ENCODE measurements at places on chromosomes 16 and 17.

DNA sequence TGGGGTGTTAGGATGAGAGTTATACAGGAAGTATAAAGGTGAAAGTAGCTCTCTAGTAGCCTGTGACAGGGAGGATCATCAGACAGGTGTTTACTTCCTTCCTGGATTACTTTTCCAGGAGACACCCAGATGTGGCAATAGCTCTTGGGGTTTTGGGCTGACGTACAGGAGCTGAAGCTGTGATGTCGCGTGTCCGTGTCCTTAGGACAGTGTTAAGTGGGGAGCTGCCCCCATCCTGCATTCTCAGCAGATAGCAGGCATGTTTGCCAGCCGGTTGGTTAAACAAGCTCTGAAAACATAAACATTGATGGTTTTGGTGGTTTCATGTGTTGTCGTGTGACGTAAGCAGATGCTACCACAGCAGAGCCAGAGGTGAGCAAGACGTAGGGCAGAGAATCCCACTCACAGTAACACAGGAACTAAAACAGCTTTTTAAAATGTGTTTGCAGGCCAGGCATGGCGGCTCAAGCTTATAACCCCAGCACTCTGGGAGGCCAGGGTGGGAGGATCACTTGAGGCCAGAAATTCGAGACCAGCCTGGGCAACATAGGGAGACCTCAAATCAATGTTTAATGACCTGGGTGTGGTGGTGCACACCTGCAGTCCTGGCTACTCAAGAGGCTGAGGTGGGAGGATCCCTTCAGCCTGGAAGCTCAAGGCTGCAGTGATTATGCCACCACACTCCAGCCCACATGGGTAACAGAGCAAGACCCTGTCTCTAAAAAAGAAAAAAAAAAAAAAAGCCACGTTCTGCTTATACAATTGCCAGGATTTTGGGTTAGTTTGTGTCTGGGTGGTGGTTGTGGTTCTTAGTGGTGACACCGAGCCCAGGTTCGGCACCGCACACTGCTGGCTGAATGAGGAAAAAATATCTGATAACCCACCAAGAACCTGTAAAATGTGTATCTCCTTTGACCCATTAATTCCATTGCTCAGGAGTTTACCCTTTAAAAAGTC is 18.2 kb upstream of the IL17C start:
- DNase-seq = peak; percentile 49

DNA sequence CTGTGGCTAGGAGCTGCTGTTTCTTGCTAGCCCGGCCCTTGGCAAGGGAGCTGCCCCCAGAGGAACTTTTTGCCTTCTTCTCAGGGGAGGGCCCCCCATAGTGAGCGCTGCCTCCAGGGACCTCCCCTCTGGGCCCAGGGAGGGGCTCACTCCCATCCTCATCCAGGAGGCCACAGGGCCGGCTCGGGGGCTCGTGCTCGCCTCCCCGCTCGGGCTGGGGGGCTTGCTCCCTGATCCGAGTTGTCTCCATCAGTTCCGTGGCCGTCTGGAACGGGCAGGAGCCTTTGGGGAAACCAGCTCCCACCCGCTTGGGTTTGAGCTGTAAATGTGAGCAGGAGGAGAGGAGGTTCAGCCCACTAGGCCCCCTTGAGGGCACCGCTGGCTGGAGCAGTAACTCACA is 4.1 kb upstream of the SMIM5 start:
- no peak for DNase-seq

DNA sequence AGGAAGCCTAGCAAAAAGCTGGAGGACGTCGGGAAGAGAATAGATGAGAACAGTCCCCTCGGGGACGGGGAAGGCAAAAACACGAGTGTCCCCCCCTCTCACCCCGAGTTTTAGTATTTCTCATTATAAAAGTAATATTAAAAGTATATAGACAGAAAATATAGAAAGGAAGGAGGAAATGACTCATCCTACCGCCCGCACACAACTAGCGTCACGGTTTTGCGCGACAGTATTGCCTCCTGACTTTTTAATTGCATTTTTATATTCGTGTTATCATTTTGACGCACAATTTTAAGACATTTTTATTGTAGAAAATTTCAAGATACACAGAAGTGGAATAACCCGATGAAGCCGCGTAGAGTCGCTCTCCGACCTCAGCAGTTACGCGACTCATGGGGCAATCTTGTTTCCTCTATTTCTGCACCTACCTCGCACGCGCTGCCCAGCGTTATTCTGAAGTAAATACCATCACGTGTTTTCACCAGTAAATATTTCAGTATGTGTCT is 652 bp upstream of the SLC25A19 start:
- DNase-seq = peak; percentile 43

DNA sequence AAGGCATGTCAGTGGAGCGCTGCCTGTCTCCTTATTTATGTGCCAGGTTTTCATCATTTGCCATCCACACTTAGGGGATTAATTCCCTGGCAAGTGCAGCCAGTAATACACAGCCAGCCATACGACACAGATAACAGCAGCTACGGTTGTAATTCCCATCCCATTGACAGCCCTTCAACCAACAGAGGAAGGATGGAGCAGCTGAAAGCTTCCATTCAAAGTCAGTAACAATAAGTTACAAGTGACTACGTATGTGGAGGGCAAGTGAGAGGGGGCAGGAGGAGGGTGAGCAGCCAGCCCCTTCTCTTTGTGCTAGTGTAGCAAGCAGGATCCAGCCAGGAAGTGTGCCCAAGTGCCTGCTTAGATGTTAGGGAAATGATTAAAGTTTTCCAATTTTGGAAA is 53.8 kb upstream of the LYRM9 start:
- DNase-seq = no peak

DNA sequence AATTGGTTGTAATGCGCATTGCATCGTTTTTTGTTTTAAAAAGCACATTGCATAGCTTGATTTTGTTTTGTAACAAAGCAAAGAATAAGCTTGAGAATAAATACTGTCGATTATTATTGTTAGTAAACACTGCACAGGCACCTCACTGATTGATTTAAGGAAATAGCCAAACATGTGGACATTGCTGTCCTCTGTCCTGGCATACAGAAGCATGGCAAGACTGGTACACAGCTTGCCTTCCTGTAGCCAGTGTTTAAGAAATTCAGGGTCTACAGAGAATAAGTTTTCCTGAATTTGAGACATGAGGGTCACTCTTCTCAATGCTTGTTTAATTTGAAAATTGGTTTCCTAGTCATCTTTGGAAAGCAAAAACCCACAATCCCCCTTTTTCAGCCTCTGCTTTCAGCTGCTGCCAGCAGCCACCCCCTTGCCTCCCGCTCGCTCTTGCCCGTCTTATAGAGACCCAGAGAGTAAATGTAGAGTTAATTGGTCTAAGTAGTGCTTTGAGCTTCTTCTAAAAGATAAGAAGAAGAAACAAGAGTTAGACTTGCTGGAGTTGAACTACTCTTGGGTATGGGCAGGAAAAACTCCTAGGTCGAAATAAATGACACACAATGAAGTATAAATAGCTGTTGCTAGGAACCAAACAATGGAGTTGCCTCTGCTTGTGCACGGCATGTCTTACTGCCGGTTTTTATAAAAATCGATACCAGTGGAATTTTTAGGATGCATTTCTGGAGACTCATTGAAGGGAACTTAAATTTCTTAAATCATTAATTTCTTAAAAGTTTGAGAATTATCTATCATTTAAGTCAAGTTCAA is 116.6 kb downstream of the MRTFB start:
- no peak for DNase-seq

- DNase-seq = no peak
Observed at GRCh38 chr17:49570540-49571242, 5.0 kb upstream of the NXPH3 start.

- DNase-seq = no peak
Observed at GRCh38 chr17:77890771-77891170, 67.7 kb upstream of the TNRC6C start.

GRCh38 chr17:80829166-80829813 is 162.4 kb upstream of the CHMP6 start:
- no peak for DNase-seq

DNA sequence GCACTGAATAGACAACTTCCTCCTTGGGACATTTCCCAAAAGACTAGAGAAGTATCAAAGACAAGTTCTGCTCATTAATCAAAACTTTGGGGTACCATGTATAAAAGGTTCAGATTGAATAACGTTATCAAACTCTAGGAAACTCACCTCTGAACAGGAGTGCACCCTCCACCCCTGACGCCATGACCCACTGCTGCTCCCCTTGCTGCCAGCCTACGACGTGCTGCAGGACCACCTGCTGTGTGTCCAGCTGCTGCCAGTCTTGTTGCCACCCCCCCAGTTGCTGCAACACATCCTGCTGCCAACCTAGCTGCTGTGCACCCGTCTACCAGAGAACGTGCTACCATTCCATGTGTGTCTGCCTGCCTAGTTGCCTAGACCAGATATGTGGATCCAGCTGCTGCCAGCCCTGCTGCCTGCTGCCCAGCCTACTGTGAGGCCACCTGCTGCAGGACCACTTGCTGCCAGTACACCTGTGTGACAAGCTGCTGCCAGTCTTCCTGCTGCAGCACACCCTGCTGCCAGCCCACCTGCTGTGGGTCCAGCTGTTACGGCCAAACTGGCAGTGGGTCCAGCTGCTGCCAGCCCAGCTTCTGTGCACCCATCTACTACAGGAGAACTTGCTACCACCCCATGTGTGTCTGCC is 13.8 kb upstream of the KRTAP9-2 start:
- no peak for DNase-seq

GRCh38 chr17:18008496-18009268 is 30.3 kb downstream of the ATPAF2 start:
- DNase-seq = no peak

- no peak for DNase-seq
Observed at GRCh38 chr17:18772471-18772870, 8.5 kb upstream of the TVP23B start.

- DNase-seq = no peak
Observed at GRCh38 chr16:80158766-80159165, 382.0 kb upstream of the DYNLRB2 start.

GRCh38 chr16:73615071-73615940 is 567.4 kb upstream of the ZFHX3 start:
- no peak for DNase-seq

- no peak for DNase-seq
Observed at GRCh38 chr17:34319039-34319483, at the start of gene CCL8. CCL8 (plus strand) TSS chr17:34319435; CDS start chr17:34319502, 67 bp downstream.

DNA sequence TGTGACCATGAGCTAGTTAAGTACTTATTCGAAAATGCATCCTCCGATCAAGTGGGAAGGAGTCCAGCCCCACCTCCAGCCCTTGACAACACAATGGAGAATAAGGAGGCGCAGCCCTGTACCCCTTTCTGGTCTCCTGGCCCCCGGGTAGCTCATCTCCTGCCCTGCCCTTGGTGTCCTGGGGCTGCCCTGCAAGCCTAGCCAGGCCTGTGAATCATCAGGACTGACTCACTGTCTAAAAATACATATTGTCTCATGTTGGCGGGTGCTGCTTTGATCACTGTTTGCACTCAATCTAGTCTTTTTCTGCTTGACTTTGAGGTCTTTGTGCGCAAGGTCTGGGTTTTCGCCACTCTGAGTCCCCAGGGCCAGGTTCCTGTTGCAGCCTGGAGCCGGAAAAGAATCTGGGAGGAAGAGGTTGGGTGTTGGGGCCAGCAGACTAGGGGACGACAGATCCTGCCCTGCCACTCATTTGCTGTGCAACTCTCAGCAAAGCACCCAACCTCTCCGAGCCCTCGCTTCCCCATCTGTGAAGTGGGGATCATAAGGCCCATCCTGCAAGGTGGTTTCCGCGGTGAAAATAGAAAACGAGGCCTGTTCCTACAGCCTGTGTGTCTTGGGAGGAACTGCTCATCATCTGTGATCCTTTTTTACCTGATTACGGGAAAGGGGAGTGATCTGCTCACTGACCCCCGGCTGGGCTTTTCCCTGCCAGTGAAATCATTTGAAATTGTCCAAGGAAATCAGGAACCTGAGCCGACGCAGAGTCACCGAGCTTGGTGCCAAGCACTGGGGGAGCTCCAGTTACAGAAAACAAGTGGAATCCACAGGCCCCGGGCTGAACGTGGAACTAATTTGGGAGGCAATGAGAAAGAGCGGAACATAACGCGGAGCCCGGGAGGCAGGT is 230.4 kb downstream of the PARN start:
- DNase-seq = no peak

- no peak for DNase-seq
Observed at GRCh38 chr16:1743376-1744337, 27.7 kb downstream of the NME3 start.

DNA sequence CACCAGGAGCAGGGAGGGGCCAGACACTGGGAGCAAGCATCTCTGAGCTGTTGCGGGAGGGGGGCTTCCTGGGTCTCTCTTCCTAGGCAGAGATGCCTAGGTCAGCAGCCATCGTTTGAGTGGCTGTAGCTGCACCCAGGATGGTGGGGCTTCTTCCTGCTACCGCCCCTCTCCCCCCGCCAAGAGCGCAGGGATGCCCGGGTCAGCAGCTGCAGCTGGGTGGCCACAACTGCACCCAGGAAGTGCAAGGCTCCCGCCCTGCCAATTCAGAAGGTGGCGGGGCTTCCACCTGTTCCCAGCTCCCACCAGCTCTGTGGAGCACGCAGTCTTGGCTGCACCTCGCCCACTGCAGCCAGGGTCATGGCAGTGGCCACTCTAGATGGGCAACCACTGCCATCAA is 47.8 kb downstream of the ESRP2 start:
- no peak for DNase-seq

- no peak for DNase-seq
Observed at GRCh38 chr17:72456075-72456474, 335.3 kb downstream of the SOX9 start.

GRCh38 chr16:61182391-61182790 is 853.8 kb downstream of the CDH8 start:
- DNase-seq = no peak

DNA sequence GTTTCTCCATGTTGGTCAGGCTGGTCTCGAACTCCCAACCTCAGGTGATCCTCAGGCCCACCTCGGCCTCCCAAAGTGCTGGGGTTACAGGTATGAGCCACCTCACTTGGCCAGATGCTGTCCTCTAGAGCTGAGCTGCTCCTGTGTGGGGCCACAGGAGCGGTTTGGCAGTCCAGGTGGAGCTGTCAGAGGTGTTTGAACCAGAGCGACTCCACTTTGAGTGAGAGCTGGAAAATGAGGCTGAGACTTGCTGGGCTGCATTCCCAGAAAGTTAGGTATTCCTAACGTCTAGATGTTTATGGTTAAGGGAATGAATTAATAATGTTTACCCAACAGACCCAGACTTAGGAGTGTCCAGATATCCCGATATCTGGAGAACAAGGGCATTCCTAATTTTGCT is 16.8 kb upstream of the PSMD7 start:
- no peak for DNase-seq

GRCh38 chr17:48048384-48049126 is 396 bp downstream of the NFE2L1 start:
- no peak for DNase-seq

GRCh38 chr17:8125947-8126490 is 2.1 kb upstream of the HES7 start:
- no peak for DNase-seq

DNA sequence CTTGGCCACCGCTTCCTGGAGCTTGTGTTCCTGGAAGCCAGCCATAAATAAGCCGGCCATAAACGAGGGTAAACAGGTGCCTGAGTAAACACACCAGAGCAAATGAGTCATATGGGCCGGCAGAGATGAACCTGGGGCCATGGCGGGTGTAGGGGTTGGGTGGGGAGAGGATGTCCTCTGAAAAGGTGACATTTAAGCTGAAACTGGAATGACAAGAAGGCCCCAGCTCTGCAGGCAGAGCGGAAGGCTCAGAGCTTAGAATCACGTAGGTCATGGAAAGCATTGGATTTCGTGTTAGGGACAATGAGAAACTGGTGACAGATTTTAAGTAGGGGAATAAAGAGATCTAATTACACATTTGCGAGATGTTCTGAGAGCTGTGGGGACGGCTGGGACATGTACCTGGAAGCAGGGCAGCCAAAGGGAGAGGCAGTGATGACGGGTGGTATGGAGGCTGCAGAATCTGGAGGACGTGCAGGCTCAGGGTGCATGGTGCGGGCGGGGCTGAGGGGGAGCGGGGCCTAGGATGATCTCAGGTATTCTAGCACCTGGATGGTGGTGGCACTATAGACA is 8.1 kb upstream of the DNASE1 start:
- no peak for DNase-seq

Measured in stimulated activated CD8-positive, alpha-beta memory T cell treated with anti-CD3 and anti-CD28 coated beads, Interleukin-2, amount 100 ng/mL, for 1 hour (primary cell).